ENCODE measurements at places on chromosomes 12 and 14.

DNA sequence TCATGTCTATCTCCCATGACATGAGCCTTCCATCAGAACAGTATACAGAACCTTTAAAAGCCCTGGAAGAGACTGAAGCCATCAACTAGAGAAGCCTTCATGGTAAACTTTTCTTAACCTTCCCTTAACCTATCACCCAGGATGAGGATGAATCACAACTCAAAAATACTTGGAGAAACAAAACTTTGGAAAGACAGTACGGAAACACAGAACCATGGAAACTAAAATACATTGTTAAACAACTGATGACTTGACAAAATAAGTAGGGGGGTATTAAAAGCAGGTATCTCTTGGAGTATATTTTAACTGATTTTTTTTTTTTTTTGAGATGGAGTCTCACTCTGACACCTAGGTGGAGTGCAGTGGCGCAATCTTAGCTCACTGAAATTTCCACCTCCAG, 8.7 kb downstream of the TM7SF3 start:
- no peak for DNase-seq

- no peak for DNase-seq
These were observed 211.9 kb upstream of the TBX3 start for GRCh38 chr12:114895827-114896226.

DNA sequence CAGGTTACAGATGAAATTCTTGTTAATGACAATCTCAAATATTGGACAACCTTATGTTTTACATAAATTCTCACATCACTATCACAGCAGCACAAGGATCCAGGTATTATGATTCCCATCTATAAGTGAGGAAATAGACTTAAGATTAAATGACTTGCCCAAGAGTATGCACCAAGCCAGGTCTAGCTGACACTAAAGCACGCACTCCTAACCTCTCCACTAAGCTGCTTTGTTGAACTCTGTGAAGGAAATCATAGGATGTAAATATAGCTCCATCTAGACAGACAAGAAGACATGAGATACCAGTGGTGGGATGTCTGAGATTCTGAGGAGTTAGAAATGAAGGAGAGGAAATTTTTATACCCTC, 87.9 kb downstream of the PHLDA1 start:
- no peak for DNase-seq

GRCh38 chr14:34699873-34700621, 14.3 kb downstream of the CFL2 start:
- no peak for DNase-seq

DNA sequence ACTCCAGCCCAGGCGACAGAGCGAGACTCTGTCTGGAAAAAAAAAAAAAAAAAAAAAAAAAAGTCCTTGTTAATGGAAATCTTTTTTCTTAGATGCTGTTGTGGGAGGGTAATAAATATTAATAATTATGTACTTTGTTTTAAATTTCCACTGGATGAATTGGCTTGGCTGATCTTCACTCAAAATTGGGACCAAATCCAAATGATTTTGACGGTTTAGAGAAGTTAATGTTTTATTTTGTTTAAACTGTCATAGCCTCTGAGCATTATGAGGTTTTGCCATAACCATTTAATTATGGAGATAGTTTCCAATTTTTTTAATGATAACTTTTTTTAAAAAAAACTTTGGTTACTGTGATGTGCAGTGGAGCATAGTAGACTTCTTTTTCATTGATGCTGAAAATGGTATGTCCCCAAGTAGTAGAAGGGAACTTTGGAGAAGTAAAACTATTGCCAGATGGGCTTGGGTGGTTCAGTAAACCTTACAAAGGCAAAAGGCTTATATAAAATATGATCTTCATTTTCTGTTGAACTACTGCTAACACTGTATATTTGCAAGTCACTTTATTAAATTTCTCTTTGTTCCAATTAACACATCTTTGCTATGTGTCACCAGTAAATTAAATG, 3.9 kb upstream of the PMCH start:
- no peak for DNase-seq

DNA sequence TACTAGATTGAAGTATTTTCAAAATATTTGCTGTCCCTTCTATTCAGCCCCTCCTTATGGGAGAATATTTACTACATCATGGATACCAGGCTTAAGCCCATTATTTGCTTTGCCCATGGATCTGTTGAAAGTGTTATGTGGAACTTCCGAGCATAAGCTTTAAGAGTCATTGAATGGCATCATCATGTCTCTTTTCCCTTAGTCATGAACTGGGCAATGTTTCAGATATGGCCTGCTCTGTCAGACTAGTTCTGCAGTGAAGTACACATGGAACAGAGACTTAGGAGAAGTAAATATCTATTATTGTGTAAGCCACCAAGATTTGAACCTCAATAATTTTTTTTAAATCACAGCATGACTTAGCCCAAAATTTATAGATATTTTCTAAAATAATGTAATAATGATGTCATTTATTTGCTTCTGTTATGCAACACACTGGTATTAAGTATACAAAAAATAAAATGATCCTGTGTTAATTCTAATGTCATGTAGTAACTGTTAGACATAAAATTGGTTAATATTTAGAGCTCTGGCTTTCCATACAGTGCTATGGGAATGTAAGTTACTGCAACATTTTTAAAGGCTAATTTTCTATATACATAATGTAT, 1097.3 kb downstream of the SLC16A7 start:
- DNase-seq = no peak

DNA sequence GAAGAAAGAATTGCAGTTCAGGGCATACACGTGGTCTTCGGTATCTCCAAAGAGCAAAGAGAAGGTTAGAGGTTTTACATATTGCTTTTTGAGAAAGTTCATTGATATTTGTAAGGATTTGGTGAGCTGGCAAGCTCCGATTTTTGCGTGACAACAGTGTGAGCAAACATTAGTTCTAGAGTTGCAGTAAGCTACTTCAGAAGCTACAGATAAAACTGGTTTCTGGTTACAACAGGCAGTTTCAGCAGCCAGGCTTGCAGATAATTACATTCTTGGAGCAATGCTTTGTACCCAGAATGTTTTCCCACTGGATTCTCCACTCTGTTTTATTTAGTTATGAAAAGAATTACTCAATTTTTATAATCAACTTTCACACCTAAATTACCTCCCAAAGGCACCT, 28.2 kb downstream of the KLRK1 start:
- no peak for DNase-seq

GRCh38 chr12:93186131-93186530, 191.6 kb upstream of the NUDT4 start:
- DNase-seq = no peak

DNA sequence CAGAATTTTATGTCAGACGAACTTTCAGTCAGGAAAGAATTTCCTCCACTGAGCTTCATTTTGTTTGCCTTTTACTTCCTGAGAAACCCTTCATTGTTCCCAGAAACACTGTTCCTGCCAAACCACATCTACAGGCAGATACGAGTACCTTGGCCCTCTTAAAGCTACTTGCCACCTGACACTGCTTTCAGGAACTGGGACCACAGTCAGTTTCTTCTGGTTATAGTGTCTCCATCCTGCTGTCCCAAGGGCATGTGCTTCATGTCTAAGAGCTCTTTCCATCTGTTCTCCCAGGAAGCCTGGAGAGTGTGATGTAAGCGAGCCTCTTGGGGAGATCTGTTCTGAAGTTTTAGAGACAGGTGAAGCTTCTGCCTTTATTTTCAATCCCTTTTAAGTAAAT, 161.7 kb upstream of the PLEKHA5 start:
- no peak for DNase-seq

- no peak for DNase-seq
These were observed 43.0 kb upstream of the MANSC4 start for GRCh38 chr12:27823038-27823437.

- DNase-seq = no peak
These were observed 80.3 kb downstream of the SLC8A3 start for GRCh38 chr14:70108419-70108818.

GRCh38 chr12:59651229-59651920, 55.5 kb downstream of the SLC16A7 start:
- DNase-seq = no peak

DNA sequence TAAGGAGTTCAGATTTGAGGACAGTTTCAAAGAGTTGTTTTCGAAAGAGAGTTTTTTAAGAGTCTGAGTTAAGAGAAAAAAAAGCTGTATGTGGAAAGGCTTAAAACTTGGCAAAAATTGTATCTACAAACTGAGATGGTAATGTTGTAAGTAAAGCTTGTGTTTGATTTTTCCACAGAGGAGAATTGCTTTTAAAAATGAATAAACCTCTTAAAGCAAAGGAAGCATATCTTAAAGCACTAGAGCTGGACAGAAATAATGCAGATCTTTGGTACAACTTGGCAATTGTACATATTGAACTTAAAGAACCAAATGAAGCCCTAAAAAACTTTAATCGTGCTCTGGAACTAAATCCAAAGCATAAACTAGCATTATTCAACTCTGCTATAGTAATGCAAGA, 50.3 kb downstream of the TMTC3 start:
- DNase-seq = no peak

GRCh38 chr12:87806310-87806709, 222.9 kb downstream of the C12orf50 start:
- DNase-seq = no peak

- DNase-seq = peak; percentile 9
These were observed 83.7 kb downstream of the DPF3 start for GRCh38 chr14:72810201-72810600.

GRCh38 chr14:91292491-91292890, 48.0 kb upstream of the GPR68 start:
- no peak for DNase-seq

- no peak for DNase-seq
These were observed 28.4 kb upstream of the AP4S1 start for GRCh38 chr14:30996892-30997659.

DNA sequence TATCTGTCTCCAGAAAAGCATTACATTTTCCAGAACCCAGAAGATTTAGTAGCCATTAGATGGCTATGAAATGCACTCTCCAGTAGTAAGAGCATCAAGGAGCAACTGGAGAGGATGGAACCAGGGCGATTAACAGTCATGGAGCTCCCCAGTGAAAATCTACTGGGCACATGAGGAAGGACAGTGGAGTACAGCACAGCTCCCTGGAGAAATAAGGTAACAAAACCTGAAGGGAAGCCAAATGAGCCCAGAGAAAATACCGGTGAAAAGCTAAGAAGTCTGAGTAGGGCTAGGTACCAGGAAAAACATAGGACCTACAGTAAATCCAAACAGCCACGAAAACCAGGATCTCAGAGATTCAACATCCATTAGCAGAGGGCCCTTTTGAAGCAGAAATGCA, 21.6 kb downstream of the SOX5 start:
- no peak for DNase-seq

GRCh38 chr12:41719214-41719613, 425.5 kb downstream of the GXYLT1 start:
- DNase-seq = no peak

DNA sequence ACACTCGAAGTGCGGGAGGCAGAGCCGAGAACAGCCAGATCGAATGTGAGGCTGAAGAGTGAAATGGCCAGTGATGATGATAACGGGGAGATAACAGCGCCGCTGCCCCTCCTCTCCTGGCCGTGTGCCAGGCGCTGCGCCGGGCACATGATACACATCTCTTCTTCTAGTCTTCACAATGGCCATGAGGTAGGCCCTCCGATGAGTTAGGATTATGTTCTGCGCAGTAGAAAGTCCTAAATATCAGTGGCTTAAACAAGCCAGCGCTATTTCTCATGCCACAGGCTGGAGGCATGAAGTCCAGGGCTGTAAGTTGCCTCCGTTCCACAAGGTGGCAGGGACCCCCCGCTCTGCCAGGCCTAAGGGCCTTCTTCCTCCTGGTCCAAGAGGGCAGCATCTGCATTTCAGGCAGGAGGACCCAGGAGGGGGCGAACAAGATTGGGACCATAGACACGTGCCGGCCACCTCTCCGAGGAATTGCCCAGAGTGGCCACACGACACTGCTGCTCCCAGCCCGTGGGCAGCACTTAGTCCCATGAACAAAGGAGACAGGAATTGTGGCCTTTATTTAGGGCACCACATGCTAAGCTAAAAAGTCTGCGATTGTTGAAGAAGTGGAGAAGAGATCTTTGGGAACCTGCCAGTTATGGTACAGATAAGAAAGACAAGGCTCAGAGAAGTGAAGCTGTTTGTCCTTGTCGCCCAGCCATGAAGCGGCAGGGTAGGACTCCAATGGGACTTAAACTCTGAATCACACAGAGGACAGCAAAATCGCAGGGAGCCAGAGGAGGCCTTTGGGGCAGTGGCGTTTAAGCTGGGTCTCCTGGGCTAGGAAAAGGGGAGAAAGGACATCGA, 10.9 kb upstream of the HVCN1 start:
- no peak for DNase-seq

GRCh38 chr12:5259523-5259922, 172.4 kb upstream of the NTF3 start:
- no peak for DNase-seq

DNA sequence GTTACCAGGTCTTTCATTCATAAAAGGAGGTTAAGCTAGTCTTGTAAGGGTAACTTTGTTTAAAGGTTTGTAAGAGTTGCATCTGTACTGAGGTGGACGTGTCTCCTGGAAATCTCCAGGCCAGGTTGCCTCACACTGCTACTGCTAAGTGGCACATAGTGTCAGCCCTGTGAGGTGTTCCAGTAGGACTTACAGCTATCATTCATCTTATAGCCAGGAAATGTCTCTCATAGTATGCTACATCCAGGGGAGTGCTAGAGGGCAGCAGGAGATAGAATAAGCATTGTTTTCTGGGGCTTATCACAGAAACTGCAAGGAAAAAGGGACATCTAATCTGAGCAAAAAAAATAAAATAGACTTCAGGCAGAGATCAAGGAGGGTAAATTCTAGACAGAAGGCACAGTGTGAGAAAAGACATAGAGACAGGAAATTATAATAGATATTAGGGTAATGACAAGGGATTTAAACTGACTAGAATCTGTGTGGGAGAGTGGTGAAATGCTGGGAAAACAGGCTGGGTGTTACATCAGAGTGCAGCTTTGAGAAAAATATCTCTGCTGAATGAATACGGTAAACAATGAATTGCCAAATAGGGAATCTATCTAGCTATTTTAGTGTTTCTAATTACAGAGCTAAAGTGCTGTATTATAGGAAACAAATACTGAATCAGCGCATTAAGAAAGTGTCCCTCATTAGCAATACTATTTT, 205.1 kb upstream of the ABCD2 start:
- DNase-seq = no peak
